ENCODE measurements at places on chromosomes 7 and 10.

GRCh38 chr7:26457696-26458327 lies 166.2 kb downstream of the SNX10 start:
- DNase-seq = no peak

DNA sequence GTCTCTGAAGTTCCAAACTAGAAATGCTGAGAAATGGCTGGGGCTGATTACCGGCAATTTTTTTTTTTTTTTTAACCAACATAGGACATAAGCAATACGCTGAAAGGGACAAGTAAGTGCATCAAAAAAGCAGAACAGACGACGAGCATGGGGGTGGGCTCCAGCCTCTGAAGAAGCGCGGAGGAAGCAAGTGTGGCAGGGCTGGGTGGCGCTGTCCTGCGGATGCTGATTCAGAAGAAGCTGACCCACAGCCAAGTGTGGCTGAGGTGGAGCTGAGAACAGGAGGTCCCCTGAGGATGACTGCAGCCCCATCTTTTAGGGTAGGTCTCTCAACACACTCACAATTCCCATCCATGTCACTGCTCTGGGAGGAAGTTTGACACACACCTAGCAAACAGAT lies 65.6 kb downstream of the CTBP2 start:
- DNase-seq = no peak

GRCh38 chr10:112213836-112214235 lies 30.3 kb upstream of the GPAM start:
- DNase-seq = no peak

DNA sequence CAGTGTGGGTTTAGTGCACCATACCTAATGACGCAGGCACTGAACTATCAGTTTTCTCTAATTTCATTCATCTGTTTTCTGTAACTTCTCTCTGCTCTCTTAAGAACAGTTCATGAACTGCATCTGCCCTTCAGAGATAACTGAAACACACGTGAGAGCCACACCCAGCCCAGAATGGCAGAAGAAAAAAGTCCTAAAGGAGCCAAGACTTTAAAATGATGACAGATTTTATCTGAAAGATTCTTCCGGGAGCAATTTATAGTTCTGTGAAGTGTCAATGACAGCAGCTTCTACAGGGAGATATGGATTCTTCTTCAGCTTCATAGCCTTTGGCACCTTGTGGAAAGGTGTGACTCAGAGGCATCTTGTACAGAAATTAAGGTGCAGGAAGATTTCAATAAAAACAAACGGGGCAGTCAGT lies 211.5 kb upstream of the SLC26A5 start:
- no peak for DNase-seq

DNA sequence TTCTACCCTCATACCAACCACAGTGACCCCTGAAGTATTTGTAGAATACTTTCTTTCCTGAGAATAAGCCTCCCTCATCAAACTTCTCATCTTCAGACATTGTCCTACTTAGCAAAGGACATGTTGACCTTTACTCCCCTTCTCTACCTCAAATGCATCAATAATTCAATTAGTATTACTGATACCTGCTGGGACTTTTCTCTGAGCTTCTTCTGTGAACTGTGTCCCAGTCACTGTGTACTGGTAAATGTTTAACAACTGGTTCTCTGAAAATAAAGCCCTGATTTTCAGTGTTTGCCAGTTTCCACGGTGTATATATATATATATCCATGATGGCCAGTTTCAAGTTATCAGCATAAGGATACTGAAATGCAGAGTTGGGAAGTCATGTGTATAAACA lies 12.2 kb downstream of the PANK1 start:
- no peak for DNase-seq

DNA sequence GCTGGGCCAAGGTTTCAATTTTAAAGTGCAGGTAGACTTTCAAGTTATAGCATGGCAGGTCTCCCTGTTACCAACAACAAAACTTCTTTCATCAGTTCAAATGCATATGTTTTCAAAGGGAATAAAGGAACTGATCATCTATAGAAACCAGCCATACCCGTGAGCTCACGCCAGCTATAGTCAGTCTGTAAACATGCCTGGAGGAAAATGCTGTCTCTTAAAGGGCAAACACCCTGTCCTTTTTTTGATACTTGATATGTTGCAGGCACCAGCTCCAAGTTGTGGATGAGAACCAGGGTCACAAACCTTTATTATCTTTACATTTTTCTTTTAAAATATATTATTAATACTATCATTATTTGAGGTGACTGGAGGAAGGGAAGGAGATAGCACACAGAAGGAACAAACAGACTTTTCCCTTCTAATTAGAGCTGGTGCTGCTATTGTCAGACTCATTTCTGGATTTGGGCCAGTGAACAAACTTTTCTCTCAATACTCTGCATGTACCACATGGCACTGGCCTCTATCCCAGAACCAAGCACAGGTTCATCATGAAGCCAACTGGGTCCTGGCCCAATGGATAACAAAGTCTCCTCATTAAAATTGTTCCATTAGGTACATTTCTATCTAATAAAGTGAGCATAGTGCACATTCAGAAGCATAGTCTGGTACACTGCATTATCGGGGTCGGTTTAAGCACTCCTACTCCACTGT lies 1102.4 kb downstream of the SORCS3 start:
- no peak for DNase-seq

GRCh38 chr7:144006029-144006691 lies 6.0 kb downstream of the OR6B1 start:
- no peak for DNase-seq

DNA sequence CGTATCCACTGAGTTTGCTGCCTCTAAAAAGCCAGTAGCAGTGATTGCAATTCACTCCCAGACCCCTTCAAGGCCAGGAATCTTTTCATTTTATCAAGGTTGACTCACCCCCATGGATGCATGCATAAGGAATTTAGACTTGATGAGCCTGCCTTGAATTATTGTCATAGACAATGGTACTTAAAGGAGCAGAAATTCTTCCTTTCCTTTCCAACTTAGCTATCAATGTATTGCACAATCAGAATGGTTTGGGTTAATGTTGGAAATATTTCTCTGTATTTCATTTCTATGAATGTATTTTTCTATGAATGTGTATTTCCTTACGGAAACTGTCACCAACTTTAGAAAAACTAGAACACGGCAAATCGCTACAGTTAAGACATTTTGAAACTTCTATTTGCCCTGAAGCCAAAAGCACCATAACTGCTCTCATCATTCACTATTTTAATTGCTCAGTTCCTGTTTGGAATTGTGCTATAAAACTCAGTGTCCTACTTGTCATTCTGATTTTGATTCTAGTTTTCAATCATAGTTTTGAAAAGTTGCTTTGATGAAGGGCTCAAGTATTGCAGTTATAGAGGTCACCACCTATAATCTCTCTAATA lies 355.7 kb upstream of the AKR1E2 start:
- DNase-seq = no peak

- no peak for DNase-seq
These were observed 24.6 kb downstream of the JAZF1 start for GRCh38 chr7:28155964-28156363.

DNA sequence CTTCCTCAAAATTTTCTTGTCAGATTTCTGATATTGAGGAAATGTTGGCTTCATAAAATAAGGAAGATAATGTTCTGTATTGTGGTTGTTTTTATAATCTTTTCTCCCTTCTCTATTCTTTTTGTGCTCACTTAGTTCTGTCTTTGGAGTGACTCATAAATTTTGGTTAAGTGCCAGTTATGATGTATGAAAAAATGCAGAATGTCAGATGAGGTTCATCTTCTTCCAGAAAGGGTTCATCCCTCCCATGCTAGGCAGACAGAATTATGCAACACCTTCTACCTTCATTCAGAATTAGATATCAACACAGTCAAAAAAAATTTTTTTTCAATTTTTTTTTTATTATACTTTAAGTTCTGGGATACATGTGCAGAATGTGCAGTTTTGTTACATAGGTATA lies 36.6 kb upstream of the CYP2C19 start:
- no peak for DNase-seq

GRCh38 chr7:153518201-153518984 lies 533.8 kb upstream of the DPP6 start:
- DNase-seq = no peak

Measured in amygdala (tissue), 56 donors.